ENCODE measurements at places on chromosomes 4 and X.

DNA sequence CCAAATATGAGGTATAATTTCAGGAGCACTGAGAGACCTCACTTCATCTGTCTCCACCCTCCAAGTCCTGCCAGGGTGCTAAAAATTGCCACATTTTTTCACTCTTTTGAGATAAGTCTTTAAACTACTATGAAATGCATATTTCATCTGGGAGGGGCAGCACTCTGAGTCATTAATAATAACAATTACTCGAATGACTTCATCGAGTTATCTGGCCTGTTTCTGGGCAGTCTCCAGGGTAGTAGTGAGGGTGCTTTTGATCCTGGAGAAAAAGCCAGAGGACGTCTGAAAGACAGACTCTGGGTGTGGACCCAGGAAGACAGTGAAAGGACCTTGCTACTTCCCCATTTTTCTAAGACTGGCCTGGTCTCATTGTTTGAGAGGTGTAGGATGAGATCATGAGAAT lies 42.3 kb upstream of the SRD5A3 start:
- DNase-seq, result no peak

GRCh38 chrX:55593296-55593695 lies 29.9 kb upstream of the FOXR2 start:
- no peak for DNase-seq

DNA sequence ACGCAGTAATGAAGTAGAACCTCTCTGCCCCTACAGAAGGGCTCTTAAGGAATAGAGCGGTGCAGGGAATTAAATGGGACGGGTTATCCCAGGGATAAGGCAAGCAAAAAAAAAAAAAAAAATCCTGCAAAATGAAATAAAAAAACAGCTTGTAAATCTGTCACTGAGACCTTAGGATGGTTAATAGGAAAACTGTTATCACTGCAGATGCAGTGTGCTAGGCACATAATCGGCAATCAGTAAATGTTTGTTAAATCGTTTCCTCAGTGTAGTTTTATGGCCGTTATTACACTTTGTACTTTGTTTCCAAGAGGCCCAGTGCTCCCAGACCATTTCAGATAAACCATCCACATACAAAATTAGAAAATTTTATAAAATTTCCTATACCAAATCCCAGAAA lies 1.0 kb downstream of the HNRNPH2 start:
- no peak for DNase-seq

DNA sequence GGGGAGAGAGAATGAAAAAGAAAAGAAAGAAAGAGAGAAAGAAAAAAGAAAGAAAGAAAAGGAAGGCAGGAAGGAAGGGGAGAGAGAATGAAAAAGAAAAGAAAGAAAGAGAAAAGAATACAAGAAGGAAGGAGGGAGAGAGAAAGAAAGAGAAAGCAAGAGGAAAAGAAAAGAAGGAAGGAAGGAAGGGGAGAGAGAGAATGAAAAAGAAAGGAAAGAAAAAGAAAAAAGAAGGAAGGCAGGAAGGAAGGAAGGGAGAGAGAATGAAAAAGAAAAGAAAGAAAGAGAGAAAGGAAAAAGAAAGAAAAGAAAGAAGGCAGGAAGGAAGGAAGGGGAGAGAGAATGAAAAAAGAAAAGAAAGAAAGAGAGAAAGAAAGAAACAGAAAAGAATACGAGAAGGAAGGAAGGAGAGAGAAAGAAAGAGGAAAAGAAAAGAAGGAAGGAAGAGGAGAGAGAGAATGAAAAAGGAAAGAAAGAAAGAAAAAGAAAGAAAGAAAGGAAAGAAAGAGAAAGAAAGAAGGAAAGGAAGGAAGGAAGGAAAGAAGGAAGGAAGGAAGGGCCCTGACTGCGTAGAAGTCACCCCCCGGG lies 15.1 kb upstream of the P2RY8 start:
- no peak for DNase-seq
